M059J (cell line): ENCODE measurements at places on chromosomes 3 and 15. TPM values are rescaled to one million over a fixed set of nuclear protein-coding genes. Genes with fewer than 3 reads are reported as not detected.

Gene LRRC31
- not detected in 2 replicates for total RNA-seq

Gene RNU5B-1
- not detected in 2 replicates for total RNA-seq

Gene UNC13C
- 0.05 TPM in 1 of 2 replicates, not detected in the other for total RNA-seq

Gene CFAP92
- total RNA-seq = 0.27 TPM in 1 of 2 replicates, not detected in the other

Gene CKMT1B
- not detected in 2 replicates for total RNA-seq

Gene RBMS3
- 7.9 and 12.1 TPM in 2 replicates for total RNA-seq

Gene STARD5
- total RNA-seq = 0.71 and 2.0 TPM in 2 replicates

Gene EFHB
- 0.15 TPM in 1 of 2 replicates, not detected in the other for total RNA-seq

Gene GAP43
- total RNA-seq = 0.71 TPM in 1 of 2 replicates, not detected in the other

Gene ADAMTS9
- total RNA-seq = 0.15 TPM in 2 replicates

Gene SMCO1
- total RNA-seq = 0.05 TPM in 1 of 2 replicates, not detected in the other

Gene FAM81A
- 1.1 and 3.3 TPM in 2 replicates for total RNA-seq

Gene SPINK8
- not detected in 2 replicates for total RNA-seq

Gene ZNF80
- total RNA-seq = not detected in 2 replicates

Gene RBM6
- 13.4 and 21.7 TPM in 2 replicates for total RNA-seq

Gene FGD5
- total RNA-seq = 0.05 TPM in 1 of 2 replicates, not detected in the other

Gene C2CD4A
- 0.05 TPM in 1 of 2 replicates, not detected in the other for total RNA-seq

Gene CEP19
- 9.0 and 11.2 TPM in 2 replicates for total RNA-seq

Gene NDN
- not detected in 2 replicates for total RNA-seq

Gene FSTL1
- total RNA-seq = 762 and 1,312 TPM in 2 replicates

Gene ALDH1A2
- total RNA-seq = 0.17 TPM in 1 of 2 replicates, not detected in the other

Gene TRIP4
- 10.5 and 10.6 TPM in 2 replicates for total RNA-seq

Gene SPATA12
- total RNA-seq = 0.07 TPM in 1 of 2 replicates, not detected in the other

Gene NR2E3
- total RNA-seq = 0.12 TPM in 1 of 2 replicates, not detected in the other

Gene MEF2A
- 16.4 and 21.0 TPM in 2 replicates for total RNA-seq

Gene ABI3BP
- 6.7 and 21.9 TPM in 2 replicates for total RNA-seq

Gene PRTG
- 2.1 and 2.7 TPM in 2 replicates for total RNA-seq

Gene LARP6
- total RNA-seq = 28.2 and 58.3 TPM in 2 replicates

Gene ITIH1
- not detected in 2 replicates for total RNA-seq

Gene RHCG
- not detected in 2 replicates for total RNA-seq

Gene ALS2CL
- total RNA-seq = 2.5 and 3.6 TPM in 2 replicates

Gene SH3GL3
- total RNA-seq = 0.27 TPM in 1 of 2 replicates, not detected in the other

Gene C3orf80
- 0.25 and 0.57 TPM in 2 replicates for total RNA-seq

Gene ISY1
- 34.9 and 70.7 TPM in 2 replicates for total RNA-seq

Gene TMEM45A
- total RNA-seq = 41.0 and 46.1 TPM in 2 replicates
